ENCODE measurements at places on chromosomes 16 and 17. TPM values are rescaled to one million over a fixed set of nuclear protein-coding genes. Genes with fewer than 3 reads are reported as not detected.

DNA sequence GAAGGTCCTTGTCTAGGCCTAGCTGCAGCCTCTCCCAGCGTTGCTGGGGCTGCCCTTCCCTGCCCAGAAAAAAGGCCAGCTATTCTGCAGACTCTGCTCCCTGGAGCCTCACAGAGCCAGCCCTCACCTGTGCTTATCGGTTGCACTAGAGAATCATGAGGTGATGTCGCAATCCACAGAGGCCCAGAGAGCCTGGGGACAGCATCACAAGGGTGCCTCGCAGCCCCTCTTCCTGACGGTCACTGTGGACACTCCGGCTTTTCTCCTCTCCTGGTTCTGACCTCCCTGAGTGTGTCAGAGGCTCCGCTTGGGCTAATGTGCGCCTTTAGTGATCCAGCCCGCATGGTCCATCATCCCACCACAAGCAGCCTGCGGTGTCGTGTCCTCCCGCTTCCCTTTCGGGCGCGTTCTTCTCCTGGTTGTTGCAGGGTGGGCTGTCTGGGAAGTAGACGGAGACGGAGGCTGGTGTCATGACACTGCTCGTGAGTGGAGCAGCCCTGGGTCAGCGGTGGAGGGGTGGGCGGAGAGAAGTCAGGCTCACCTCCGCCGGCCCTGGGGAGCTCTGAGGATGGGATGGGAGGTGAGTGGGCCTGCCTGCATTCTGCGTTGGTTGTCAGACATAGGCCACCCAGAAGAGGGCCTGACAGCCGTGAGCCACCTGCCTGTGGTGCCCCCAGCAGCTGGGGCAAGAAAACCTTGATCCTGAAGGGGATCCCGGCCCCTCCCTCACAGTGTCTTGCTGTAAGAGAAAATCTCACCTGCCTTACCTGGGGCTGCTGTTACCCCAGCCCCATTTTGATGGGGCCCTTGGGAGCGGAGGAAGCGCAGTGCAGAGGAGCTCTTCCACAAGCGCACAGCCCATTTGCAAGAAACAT lies 165.9 kb upstream of the CHMP6 start:
- no peak for DNase-seq

- DNase-seq = peak; percentile 77
These were observed at the start of gene TMEM204 for GRCh38 chr16:1533443-1533951. Gene TMEM204, plus strand, starts transcription at chr16:1533666. Its CDS starts 610 bp downstream, at chr16:1534276.

CPHXL2 gene
- total RNA-seq = not detected

DNA sequence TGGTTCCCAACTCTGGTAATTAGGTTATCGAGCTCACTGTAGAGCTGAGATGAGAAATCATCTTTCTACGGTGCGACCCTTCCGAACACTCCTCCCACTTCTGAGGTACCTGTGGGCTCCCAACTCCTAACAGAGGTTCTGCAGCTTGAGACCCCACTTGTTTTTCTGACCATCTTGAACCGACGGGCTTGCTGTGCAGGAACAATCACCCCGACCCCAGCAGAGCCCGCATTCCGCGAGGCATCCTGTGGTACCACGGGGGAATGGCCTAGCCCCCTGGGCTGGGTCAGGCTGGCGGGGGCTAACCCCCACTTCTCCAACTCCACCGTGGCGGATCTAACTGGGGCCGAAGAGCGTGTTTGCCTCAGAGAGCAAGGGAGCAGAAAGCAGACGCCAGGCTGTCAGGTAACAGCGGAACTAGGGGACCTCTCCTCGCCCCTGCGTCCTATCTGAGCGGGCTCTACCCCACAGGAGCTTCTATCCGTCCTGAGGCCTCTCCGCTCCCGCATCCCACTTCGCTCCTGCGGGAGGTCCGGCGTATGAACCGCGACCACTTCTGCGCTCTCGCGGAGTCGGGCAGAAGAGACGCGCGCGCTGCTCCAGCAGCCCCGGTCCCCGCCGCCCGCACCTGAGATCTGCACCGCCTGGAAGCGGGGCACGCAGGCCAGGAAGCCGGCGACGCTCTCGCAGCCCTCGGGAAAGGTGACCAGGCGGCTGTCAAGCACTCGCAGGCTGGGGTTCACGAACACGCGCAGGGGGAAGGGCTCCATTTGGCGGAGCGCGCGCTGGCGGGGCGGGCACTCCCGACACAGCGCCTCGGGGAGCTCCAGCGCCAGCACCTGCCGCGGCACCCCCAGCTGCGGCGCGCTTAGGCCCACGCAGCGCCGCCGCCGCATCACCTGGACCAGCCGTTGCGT lies 761 bp downstream of the PDF start:
- peak; percentile 36 for DNase-seq

- DNase-seq = no peak
These were observed 71.7 kb downstream of the ARHGAP17 start for GRCh38 chr16:24943471-24943870.

DNA sequence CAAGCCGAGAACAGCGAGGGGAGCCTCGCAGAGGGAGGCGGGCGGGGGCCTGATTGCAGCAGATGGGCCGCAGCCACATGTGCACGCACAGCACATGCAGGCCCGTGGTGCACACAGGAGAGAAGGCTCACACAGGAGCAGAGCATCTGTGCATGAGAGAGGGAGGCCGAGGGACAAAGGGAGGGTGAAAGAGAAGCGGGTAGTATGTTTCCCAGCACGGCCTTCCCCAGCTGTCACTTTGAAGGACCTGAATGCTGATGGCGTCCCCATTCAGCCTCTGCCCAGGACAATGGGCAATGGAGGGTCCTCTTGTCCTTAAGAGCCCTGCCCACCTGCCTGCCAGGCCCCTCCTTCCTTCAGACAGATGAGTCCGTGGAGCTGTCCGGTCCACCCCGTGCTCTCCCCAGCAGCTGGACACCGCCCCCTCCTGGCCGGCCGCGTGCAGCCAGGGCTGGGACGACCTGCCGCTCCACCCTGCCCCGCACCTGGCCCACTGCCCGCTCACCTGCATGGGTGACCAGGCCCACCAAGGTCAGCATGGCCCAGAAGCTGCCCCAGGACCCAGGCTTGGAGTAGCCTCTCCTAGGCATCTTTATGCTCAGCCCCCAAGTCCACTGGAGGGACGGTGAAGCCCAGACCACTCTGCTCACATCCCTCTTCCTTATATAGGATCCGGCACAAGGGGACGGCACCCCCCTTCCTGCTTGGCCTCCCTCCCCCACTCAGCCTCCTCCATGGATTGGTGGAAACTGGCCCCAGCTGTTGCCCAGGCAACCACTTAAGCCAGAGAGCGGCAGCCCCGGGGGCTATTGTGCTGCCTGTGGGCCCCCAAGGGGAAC lies at the start of gene BTBD17:
Gene BTBD17, minus strand, starts transcription at position 639 of the 839 bp plus-strand sequence. Its CDS starts 49 bp downstream, at position 590.
- peak; percentile 55 for DNase-seq

All from tongue (tissue), 3 donors.